ENCODE measurements at places on chromosomes 7 and 10.

- DNase-seq: no peak
Measured at GRCh38 chr10:115936926-115937767, 335.9 kb downstream of the GFRA1 start.

DNA sequence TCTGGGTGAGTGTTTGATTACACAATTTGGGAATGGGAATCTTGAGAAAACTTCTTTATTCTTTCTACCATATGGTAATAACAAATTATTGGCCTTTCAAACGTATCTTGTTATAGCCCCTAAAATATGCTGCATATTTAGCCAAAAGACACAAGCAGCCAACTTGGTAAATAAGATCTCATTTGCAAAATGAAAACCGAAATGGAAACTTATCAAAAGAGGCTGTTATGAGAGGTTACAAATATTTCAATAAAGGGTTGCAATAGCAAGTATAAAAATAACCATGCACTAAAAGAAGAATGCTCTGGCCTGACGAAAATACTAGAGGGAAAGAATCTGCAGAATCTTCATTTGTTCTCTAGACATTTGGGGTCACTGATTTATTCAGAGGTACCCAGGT is 259.5 kb upstream of the LRRN3 start:
- DNase-seq: no peak

- no peak for DNase-seq
Measured at GRCh38 chr10:44874166-44874565, 37.0 kb upstream of the TMEM72 start.

DNA sequence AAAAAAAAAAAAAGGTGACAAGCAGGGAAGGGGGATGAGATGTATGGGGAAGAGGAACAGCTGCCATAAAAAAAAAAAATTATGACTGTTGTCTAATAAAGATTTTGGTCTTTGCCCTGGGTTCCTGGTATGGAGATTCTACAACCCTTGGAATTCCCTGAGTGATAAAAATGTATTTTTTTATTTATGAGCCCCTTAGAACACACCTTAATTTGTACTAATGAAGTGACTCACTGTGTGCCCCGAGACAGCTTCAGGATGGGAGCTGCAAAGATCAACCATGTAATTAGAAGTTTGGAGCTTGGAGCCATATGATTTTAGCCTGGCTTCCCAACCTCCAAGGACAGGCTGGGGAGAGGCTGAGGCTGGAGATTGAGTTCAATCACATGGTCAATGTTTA is 69.7 kb downstream of the NHLRC2 start:
- DNase-seq: no peak

GRCh38 chr10:2038036-2038435 is 300.7 kb upstream of the ADARB2 start:
- no peak for DNase-seq

DNA sequence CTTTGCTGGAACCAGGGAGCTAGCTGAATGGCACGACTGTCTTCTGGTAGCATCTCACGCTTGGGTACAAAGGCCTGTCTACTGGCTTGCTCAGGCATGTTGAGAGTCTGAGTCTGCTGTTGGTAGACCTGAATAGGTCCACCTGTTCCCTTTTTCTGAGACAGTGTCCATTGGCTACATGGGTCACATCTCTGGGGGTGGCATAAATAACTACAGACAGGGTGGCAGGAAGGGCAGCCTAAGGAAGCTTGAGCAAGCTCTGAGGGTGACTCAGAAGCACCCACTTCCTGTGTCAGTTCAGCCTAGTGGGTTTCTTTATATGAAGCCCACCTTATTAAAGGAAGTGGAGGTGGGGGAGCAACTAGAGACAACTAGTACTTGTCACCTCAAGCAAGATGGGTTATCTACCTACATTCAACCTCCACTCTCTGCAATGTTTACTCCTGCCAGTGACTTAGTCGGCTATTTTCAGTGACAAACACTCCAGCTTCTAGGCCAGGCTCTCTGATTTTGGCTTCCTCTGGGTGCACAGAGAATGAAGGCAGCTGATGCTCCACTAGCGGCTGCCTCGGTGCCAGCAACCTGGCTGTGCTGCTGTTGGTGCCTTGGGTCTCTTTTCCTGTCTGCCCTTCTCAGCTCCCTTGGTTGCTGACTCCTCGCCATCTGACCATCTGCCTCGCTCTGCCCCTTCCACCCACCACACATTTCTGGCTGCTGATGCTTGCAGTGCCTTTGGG is 5.7 kb upstream of the ZYX start:
- peak; percentile 50 for DNase-seq

GRCh38 chr10:110790913-110791506 is 80.7 kb upstream of the PDCD4 start:
- no peak for DNase-seq

DNA sequence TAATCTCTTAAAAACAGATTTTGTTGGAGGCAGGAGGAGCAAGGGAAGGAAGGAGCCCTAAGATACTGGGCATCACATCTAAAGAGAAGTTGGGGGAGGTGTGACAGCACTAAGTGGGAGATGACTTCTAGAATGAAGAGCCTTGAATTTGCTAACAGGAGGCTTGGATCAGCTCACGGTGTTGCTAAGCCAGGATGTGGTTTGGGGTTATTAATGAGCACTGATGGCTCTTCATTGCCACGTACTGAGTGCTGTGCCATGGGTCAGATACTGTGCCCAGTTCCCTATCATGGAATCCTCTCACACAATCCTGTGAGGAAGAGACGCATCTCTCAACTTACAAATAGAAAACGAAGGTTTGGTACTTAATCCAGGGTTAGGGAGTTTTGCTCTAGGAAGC is 78.5 kb downstream of the C7orf25 start:
- DNase-seq: no peak

All from KG1 (cell line).